ENCODE measurements at places on chromosomes 12 and 14. TPM values are rescaled to one million over a fixed set of nuclear protein-coding genes. Genes with fewer than 3 reads are reported as not detected.

DNA sequence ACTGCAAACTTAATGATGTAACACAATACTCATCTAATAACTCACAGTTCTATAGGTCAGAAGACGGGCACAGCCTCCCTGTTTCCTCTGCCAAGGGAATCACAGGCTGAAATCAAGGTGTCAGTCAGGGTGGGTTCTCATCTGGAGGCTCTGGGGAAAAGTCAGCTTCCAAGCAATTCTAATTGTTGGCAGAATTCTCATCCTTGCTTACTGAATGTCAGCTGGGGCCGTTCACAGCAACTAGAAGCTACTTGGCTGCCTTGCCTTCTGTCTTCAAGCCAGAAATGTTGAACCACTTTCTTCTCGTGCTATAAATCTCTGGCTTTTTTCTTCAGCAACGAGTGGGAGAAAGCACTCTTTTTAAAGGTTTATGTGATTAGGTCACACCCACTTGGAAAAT, 80.1 kb upstream of the PDZRN4 start:
- no peak for DNase-seq

DNA sequence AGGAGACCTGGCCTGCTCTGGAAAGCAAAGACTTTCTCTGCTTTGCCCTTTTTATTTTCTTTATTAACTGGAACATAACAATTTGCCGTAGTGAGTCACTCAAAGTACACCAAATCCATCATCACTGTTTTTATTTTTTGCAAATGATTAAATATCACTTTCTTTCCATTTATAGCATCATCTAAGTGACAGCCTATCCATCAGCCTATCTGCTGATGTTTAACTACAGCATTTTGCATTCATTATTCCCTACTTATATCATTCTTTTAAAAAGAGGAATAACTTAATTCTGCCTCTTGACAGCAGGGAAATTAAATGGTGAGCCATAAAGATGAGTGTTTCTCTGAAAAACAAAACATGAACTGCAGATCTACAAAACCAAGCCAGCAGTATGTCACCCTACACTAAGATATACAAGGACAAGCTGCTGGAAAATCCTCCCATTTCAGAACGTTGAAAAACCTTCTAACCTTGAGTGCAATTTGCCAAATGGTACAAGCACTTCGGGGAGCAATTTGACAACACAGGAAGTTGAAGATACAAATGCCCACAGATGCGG, 821.3 kb upstream of the TMEM132C start:
- DNase-seq = peak; percentile 7

DNA sequence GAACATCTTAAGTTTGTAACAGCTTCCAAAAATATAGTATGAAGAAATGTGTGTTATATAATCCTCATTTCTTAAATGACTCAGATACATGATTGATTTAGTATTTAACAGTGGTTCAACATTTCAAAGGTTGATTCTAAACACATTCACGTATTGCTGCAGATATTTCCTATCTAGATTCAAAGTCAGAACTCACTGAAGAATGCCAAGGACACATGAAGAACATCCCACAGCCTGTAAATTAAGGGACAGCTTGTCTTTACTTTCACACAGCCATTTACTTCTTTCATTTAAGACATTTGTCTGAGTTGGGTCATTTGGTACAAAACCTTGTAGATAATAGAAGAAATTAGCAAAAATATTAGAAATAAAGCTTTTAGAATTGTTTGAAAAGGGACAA, 66.9 kb upstream of the CPSF6 start:
- DNase-seq = no peak

GRCh38 chr12:66877925-66878324, 199.0 kb upstream of the GRIP1 start:
- no peak for DNase-seq

GRCh38 chr12:106392759-106393158, 35.2 kb downstream of the POLR3B start:
- DNase-seq = no peak

DNA sequence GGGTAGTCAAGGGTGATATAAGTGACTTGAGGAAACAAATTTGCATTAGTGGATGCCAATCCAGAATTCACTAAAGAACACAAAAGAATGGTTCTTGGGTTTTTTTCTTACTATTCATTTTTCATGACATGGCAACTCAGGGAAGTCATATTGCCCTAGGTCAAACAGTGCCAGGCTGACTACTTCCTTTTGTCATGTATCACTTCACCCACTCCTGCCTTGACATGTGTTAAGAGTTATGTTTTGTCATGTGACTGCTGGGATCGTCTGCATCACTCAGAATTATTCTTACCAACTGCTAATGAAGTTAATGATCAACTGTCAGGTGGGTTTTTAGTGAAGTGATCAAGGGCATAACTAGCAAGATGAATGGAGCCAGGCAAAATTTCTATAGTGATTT, 74.2 kb downstream of the PRORP start:
- DNase-seq = no peak

- DNase-seq = no peak
These were observed 1.4 kb downstream of the FIGNL2 start for GRCh38 chr12:51846911-51847642.

GRCh38 chr14:20603813-20604690, 12.9 kb upstream of the RNASE12 start:
- no peak for DNase-seq

DNA sequence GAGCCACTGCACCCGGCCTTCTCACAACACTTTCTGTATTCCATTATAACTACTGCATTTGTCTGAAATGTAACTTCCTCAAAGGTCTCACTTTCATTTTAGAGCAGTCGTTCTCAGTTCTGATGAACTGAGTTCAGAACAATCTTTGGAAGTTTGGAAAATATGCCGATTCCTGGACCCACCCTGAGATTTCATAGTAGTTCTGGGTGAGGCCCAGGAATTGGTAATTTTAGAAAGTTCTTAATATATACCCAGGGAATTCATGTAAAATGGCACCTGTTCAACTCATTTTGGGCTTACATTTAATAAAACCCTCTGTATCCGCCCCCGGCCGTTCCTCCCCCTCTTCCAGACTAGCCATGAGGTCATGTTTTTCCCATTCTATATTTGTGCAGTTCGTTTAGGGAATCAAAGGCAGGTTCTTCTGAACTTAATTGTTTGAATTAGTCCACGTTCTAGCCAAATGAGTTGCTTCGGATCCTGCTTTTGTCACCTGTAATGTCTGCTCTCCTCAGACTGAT, 5.9 kb downstream of the GSG1 start:
- no peak for DNase-seq

- no peak for DNase-seq
These were observed 1409.5 kb downstream of the AACS start for GRCh38 chr12:126474703-126475102.

- DNase-seq = no peak
These were observed 40.4 kb downstream of the DIP2B start for GRCh38 chr12:50545213-50545612.

DNA sequence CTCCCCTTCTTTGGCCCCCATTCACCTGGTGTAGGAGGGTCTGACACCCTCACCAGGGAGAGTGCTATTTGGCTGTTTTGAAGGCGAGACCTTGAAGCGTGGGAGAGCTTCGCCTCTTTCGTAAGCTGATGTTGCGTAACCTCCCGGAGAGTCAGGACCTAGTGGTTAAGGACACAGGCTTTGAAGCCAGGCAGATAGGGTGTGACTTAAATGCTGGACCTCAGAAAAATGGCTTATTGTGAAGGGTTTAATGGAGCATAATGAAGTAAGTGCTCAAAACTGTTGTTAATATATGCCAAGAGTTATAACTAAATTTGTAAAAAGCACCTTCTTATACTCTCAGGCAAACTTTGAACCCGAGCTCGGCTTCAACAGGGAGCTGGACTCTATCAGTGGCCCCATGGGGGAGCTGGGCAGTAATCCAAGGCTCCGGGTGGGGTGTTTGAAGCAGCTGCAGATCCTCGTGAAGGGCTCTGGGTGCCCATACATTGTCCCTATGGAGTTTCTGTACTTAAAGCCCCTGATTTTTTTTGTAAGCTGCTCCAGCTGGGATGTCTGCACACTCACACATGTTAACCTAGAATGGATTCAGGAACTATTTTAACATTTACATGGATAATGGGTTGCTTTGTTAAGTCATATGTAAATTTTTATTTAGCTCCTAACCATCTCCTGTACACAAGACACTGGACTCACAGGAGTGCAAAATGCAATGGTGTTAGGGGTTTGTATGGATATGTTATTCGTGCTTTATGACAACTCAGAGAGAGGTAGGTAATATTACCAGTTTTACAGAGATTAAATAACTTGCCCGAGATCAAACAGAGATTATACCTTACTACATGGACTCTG, 26.0 kb downstream of the PPFIBP1 start:
- peak; percentile 99 for DNase-seq

DNA sequence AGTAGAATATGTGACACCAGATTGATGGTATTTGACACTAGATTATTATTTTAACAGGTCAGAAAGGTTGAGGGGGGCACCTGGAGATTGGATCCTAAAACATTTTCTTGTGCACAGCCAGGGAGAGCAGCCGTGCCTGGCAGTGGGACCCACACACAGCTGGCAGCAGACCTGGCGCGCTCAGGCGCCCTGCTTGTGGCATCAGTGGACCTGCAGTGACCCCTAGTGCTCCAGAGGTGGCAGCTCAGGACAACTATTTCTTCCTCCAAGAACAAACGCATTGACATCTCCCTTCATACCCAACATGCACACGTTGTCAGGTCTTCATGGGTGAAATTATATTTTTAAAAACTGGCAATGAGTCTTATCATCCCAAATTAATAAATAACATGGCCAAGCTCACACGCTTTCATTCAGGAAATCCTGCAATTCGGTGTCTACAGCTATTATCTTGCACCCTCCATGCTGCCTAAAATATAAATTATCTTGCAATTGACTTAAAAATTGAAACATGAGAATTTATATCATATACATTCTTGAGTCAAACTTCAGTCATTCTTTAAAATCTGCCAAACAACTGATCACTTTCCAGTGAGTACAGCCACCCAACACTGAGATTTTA, 7.7 kb upstream of the TMEM132D start:
- DNase-seq = no peak

- peak; percentile 59 for DNase-seq
These were observed 34.5 kb upstream of the ARID2 start for GRCh38 chr12:45695035-45695434.

DNA sequence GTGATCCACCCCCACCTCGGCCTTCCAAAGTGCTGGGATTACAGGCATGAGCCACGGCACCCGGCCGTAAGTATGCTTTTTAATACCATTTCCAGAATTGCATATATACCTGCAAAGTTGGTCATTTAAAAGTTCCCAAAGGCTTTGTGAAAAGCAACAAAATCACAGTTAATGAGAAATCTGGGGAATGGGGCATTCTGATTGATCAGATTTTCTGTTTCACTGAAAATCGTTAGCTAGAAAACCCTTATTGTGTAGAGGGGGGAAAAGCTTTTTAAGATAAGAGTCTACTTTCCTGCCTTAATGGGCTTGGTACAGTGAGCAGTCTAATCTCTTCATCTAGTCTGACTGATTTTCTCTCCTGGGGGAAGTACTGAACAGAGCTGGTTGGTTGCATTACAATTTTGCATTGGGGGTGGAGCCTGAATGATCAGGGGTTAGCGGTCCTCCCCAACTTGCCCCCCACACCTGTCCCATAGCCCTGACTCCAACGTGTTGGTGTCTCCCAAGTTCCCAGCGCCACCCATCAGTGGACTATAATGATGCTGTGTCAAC, 23.8 kb downstream of the IL31 start:
- DNase-seq = no peak

DNA sequence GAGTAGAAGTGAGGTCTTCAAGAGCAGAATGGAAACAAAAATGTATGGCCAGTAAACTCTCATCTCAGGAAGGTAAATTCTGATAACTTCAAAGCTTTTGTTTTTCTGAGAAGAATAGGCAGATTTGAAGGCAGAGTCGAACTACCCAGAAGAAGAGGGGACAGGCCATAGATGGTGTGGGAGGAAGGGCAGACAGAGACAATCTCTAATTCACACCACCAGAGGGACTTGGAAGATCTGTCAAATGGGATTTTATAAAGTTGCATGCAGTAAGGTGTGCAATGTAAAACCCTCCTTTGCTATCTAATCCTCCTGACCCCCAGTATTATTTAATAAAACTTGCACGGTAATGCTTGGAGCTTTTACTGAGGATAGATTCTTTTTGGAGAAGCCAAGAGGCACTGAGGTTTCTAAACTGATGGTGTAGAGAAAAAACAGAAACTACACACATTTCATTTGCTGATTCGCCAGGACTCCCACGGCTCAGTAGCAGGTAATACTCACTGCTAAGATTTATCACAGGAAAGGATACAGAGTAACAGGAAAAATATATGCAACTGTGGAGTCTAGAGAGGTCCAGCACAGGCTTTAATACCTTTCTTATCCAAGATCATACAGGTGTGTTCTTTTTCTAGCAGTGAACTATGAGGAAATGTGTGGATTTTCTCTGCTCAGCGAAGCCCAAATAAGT, 18.3 kb downstream of the SLC38A2 start:
- no peak for DNase-seq

GRCh38 chr14:103401223-103402214, 16.3 kb downstream of the MARK3 start:
- peak; percentile 91 for DNase-seq

DNA sequence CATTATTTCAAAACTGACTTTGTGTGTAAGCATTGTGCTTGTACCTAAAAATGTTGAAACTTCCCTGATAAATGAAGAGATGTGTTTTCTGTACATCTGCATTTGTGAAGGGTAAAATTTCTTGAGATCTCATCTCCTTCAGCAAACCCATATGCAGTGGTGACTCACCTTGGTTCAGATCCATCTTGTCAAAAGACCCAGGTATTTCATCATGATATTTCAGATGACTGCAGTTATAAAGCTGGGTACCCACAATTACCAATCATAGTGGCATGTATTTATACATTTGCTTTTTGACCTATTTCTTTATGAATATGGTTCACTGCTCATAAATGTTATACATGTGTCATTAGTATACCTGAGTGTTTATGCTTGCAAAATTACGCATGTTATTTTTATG, 1213.6 kb downstream of the GALC start:
- no peak for DNase-seq

DNA sequence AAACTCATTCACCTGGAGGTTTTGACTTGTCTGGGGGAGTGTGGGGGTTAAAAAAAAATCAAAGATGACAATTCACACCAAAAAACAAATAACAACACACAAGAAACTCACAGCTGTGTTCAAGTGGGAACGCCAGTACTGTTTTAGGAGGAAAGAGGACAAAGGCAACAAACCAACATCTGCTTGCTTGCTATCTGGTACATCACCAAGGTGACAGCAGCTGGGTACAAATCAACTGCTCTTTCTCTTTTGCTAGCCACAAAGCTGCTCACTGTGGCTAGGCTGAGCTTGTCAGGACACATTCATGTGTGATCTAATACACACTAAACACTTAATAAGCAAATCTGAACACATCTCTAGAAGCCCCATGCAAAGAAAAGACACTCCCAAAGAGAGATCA, 128.0 kb upstream of the RAP1B start:
- no peak for DNase-seq

Gene KLRK1
- not detected for total RNA-seq

Gene NELL2
- total RNA-seq = not detected

Gene MMP17
- total RNA-seq = 8.6 TPM

Gene ETFRF1
- total RNA-seq = 27.2 TPM

Gene NINJ2
- total RNA-seq = 0.32 TPM

Gene TAS2R9
- total RNA-seq = not detected

Gene IFNG-AS1
- total RNA-seq = not detected
